Omental fat pad (tissue), 4 donors: ENCODE measurements at places on chromosomes 11 and 22.

DNA sequence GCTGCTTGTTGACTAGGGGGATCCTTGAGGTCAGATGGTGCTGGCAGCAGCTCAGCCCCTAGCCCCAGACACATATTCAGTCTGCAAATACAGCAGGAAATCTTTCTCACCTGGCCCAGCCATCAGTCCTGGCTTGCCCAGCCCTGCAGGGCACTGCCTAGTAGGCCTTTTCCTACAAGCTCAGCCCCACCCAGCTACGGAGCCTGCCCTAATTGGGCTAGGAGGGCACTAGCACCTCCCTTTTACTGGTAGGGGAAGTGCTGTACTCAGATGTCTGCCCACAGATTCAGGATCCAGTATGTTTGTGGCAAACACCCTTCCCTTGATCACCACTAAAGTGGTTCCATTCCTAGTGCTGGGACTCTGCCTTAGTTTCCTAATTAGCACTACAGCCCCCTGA lies 257.1 kb upstream of the CADM1 start:
- no peak for DNase-seq

GRCh38 chr11:133992121-133992520 lies 35.4 kb upstream of the IGSF9B start:
- DNase-seq = no peak

DNA sequence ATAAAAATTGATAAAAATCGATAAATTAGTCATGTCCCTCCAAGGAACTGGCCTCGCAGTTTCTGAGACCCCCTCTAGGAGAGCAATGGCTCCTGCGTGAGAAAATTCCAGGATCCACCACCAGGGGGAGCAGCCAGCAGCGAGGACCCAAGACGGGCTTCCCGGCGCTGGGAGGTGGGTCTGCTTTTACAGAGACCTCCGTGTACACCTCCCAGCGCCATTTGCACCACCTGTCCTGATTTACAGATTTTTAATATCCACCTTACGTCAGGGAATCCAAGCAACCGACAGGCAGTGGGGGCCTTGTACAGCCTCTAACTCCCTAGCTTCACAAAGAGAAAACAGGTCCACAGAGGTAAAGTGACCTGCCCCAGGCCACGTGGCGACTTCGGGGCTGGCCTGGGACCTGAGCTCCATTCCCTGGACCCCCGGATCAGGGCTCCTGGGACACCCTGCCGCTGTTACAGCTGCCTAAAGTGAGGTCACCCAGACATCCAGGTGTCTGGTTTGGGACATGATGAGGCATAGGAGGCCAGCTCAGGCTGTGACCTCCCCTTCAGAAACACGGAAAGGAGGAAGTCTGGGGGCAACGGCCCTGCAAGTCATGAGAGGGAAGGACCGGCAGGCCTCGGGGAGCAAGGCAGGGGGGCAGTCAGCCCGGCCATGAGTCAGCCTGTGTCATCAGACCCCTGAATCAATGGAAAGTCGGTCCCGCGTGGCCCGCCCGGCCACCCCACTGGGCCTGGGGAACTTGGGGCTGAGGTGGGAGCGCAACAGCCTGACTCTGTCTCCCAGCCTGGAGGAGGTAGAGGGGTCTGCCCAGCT lies 3.5 kb downstream of the OSM start:
- no peak for DNase-seq

- no peak for DNase-seq
These were observed 1056.3 kb upstream of the CNTN5 start for GRCh38 chr11:97964332-97965004.

- no peak for DNase-seq
These were observed 21.0 kb downstream of the SERPING1 start for GRCh38 chr11:57618438-57618837.

- no peak for DNase-seq
These were observed 62.6 kb upstream of the RASD2 start for GRCh38 chr22:35477911-35478582.

DNA sequence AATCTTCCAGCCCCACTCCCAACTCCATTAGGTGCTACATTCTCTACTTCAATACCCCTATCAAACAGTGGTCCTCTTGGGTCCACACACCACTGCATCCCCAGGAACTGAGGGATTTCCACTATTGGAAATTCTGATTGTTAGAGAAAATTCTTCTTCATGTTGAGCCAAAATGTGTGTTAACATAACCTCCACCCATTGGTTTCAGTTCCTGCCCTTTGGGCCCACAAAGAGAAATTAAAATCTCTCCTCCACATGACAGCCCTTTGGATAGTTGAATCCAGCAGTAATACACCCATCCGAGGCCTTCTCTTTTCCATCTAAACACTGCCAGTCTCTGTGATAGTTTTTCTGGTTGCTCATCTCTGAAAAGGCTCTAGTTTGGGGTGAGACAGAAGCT lies 2.1 kb downstream of the VSIG2 start:
- no peak for DNase-seq

DNA sequence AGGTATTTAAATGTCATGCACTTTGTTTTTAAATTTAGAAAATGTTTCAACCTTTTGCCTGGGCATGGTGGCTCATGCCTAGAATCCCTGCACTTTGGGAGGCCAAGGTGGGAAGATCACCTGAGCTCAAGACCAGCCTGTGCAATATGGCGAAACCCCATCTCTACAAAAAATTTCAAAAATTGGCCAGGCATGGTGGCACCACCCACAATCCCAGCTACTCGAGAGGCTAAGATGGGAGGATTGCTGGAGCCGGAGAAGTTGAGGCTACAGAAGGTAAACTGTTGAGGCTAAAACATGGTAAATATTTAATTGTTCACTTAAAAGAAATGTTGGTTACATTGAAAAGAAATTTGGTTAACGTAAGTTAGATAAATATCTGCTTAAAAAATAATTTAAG lies 108.4 kb upstream of the IGLL5 start:
- DNase-seq = no peak

DNA sequence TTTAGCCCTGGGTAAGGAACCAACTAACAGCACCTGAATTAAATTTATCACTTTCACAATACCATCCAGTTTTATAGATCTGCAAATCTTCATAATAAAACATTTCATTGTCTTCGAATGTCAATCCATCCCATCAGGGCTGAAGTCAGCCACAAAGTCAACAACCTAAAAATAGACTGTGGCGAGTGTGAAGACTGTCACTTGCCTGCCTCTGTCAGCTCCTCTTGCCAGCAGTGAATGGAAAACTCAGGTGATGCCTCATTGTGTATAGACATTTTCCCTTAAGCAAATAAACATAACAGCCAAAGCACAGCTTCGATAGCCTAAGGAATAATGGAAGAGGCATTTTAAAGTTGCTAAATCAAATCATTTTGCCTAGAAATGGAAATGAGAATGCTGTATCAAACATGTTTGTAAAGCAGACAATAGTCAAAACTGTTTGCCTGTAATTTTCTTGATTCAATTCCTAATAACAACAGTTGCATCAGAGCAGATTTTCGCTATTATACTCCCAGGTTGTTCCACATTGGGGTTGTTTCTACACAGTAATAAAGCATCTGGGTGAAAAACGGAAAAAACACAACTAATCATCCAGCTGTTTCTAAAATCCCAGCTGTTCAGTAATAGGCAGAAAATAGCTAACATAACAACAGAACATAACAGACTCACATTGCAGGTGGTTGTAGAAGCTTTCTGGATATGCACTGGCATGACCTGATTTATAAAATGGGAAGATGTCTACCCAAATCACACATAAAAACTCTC lies 15.7 kb downstream of the KCNA4 start:
- DNase-seq = no peak

DNA sequence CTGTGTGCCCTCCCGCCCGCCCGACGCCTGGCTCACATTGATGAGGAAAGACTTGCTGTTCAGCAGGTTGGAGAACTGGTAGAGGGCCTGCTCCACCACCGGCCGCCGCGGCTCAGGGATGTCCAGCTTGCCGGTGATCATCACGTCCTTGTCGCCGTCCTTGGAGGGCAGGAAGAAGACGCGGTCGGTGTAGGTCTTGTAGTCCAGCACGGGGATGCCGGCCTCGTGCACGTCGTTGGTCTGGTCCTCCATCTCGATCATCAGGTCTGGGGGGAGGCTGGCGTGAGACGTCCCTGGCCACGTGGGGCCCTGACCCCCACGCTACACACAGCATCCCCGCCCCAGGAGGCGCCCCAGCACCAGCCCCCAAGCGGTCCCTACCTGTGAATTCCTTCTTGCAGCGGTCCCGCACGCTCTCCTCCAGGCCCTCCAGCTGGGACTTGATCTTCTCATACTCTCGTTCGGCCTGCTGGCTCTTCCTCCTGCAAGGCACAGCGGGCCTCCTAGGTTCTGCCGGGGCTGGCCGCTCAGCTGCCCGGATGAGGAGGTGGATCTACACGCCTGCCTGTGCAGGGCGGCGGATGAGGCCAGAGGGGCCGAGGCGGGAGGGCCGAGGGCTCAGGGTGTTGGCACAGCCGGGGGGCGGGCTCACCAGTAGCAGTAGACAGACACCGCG lies 10.7 kb upstream of the MAPK11 start:
- DNase-seq = no peak

DNA sequence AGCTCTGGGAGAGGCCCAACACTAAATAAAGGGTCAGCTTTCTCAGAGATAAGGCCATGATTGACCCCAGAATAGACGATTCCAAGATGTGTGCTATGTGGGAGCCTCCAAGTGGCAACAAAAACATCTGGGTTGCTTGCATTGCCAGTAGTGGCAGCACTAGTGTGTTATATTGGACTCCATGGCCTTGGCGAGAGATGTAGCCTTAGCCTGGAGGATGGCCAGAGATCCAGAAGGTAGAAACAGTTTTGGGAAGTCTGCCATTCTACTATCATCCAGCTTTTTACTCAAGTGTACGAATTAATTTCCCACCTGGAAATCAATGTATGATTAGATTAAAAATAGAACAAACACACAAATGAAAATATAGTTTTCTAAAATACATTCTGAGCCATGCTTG lies 3.0 kb downstream of the OR8D4 start:
- DNase-seq = no peak

- DNase-seq = no peak
These were observed 729.0 kb downstream of the FAM181B start for GRCh38 chr11:82004537-82005213.

- DNase-seq = no peak
These were observed 43.6 kb upstream of the FTH1 start for GRCh38 chr11:62010935-62011528.

DNA sequence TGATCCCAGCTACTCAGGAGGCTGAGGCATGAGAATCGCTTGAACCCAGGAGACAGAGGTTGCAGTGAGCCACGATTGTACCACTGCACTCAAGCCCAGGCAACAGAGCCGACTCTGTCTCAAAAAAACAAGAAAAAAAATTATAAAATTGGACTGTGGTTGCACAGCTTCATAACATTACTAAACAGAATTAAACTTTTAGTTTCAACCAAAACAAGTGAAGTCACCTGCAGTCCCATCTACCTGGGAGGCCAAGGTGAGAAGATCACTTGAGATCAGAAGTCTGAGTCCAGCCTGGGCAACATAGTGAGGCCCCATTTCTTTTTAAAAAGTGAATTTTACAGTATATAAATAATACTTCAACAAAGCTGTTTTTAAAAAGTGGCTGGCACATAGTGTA lies 47.8 kb upstream of the CD5 start:
- no peak for DNase-seq

GRCh38 chr22:27029584-27030130 lies 372.3 kb downstream of the MIAT start:
- DNase-seq = no peak
